Inflammatory macrophage treated with lipopolysaccharide for 1 hour (primary cell): ENCODE measurements at places on chromosomes 3 and 15.

- no peak for DNase-seq
Observed at GRCh38 chr3:146431240-146431639, 38.1 kb downstream of the PLSCR2 start.

DNA sequence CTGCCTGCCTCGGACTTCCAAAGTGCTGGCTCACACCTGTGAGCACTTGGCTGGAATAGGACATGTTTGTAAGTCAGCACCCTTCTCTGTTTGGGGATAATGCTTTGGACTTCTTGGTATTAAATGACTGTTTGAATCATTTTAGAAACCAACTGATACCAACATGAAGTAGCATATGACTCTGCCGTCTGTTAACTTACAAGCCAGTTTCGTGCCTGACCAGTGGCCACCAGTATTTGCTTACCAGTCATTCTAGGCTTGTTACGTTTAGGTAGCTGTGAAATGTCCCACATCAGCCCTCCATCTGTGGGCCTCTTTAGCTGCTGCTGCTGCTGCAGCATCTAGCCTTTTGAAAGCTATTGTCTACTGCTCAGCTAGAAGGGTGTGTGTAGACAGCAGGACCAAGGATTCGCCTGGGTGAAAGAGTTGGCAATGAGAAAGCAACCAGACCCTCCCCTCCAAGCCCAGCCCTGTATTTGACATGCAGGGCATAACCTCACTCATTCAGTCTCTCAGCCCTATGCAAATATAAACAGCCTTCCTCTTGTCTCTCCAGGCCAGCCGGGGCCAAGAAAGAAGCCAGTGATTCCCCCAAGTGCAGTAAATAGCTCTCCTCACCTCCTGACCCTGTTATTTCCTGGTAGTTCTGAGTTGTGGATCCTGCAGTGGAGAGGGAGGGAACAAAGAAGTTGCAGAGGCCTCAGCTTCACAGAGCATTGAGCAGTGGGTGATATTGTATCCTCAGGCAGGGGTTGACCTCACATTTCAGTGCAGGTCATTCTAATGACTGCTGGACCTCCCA, 51.0 kb downstream of the NKIRAS1 start:
- DNase-seq = no peak

DNA sequence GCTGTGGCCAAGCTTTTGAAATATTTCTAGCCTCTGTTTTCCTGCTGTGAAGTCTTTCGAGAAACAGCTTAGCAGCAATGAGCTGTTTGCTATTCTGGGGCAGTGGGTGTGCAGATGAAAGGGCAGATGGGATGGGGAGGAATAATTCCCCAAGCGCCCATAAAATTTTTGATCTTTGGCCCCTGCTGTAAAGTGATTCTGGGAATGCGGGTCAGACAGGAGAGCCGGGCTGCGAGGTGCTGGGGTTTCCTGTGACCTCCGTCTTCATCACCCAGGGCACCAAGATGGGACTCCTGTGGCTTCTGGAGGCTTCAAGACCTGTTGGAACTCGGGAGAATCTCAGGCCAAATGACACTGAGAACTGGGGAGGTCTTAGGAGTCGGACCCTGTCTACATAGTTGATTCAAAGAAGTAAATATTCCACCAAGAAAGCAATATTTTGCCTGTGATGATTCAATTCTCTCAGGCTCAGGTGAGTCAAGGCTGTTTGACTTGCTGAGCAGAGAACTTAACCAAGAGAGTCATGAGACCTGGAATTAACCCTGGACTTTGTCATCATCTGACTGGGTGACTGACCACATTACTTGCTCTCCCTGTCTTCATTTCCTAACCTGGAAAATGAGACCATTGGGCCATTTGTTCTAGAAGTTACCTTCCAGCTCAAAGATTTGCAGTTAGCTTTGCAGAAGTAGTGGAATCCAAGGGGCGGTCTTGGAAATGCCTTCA, 86.4 kb downstream of the POLR2M start:
- DNase-seq = no peak

GRCh38 chr3:54427501-54427900, 305.1 kb downstream of the CACNA2D3 start:
- DNase-seq = no peak

- no peak for DNase-seq
Observed at GRCh38 chr3:64174328-64174727, 50.9 kb downstream of the PRICKLE2 start.

DNA sequence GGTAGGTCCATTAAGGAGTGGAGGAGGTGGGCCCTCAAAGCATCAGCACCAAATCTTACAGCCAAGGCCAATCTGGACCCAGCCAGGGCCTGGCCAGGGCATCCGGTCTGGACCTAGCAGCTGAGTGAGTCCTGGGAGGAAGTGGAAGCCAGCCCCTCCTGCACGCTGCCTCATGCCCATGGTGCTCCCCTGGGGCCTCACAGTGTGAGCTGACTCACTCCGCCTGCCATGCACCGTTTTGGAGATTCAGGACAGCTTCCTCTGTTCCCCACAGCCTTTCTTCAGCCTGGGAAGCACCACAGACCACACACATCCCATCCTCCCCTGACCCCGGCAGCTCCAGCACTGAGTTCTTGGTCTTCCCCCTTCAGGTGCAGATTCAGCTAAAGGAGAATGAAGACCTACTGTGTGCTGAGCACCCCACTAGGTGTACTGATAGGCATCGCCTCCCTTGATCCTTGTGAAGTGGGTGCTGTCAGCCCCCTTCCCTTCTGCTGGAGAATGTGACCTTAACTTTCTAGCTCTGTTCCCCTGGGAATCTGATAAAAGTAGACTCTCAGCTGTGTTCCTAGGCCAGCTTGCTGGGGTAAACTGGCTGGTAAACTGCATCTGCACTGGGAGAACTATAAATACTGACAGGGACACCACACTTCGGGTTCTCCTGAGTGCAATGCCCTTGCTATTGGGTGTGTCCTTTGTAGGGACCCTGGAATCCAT, 36.8 kb upstream of the SEC13 start:
- DNase-seq = peak; percentile 39

- DNase-seq = no peak
Observed at GRCh38 chr3:9666704-9667445, 17.6 kb downstream of the MTMR14 start.

- no peak for DNase-seq
Observed at GRCh38 chr3:151228666-151229040, 25.6 kb upstream of the GPR171 start.

DNA sequence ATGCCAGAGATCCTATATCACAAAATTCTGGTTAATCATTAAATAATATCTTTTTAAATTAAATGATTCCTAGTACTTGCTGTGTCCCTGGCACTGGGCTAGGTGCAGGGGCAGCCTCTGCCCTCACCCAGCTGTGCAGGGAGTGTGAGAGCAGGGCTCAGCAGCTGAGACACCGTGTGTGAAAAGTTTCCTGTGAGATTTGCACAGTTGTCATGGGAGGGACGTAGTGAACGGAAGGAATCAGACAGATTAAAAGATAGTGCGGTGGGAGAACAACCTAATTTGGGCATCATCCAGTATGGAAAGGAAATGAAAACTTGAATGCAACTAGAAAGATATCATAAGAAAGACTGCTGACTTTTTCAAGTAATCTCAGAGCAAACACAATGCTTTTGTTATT, 204.1 kb downstream of the SSR3 start:
- no peak for DNase-seq

DNA sequence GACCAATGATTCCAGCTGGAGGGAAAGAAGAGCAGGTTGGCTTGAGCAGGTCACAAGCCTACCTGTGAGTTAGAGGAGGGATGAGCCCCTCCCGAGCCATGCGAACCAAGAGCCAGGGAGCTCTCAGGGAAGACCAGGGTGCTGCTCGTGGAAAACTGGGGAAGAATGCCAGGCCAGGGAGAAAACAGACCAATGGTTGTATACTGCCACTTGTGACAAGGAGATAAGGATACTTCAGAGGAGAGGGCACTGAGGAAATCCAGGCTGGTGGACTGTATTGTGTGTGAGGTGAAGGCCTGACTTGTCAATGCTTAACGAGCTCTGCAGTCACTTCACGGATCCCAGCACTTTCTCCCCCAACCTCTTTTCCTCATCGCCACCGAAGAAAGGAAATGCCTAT, 177.7 kb downstream of the SSR3 start:
- no peak for DNase-seq

- DNase-seq = no peak
Observed at GRCh38 chr15:74454764-74455500, 6.0 kb downstream of the UBL7 start.

GRCh38 chr3:196642434-196642833, 2.9 kb downstream of the NRROS start:
- DNase-seq = no peak

GRCh38 chr3:63343674-63344073, 65.6 kb downstream of the SYNPR start:
- DNase-seq = peak; percentile 65

DNA sequence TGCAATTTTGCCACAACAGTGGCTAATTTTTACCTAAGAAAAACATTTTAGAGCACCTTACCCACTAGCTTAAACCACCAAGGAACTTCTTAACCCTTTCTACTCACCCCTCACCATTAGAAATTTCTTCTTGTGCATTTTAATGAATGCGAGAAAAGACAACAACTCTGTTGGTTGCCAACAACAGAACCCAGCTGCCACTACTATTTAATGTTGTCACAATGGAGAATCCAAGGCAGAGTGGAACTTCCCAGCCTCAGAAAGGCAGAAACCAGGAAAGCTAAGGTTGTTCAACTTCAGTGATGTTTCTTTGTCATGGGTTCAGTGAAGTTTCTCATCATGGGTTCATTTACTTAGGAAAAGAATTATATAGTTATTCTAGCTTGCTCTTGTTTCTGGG, 325.2 kb upstream of the ARL6 start:
- no peak for DNase-seq

GRCh38 chr3:191492601-191493000, 31.6 kb downstream of the PYDC2 start:
- no peak for DNase-seq

GRCh38 chr3:73324203-73325155, 263.0 kb downstream of the EBLN2 start:
- DNase-seq = no peak

- no peak for DNase-seq
Observed at GRCh38 chr3:9091486-9092235, 128.4 kb upstream of the RAD18 start.

DNA sequence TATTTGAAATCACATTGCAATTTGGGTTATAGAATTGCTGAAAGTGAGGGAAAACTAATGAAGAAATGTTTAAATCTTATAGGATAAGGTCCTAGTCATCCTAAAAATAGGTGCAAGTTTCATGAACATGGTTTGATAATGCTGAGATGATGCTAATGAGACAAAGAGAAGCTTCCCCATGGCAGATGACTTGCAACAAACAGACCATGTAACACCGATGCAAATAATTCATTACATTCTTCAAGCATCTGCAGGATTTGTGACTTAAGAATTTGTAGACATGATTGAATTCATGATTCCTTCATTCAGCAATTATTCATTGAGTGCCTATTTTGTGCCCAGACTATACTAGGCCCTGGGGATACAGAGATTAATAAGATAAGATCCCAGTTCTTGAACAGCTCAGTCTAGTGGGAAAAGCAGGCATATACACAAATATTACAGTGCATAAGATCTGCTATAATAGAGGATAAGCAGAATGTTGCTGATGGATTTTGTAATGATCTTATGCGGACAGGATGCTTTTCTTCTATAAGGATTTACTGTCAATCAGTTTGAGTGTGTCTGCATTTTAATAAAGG, 367.9 kb upstream of the GBE1 start:
- DNase-seq = no peak

DNA sequence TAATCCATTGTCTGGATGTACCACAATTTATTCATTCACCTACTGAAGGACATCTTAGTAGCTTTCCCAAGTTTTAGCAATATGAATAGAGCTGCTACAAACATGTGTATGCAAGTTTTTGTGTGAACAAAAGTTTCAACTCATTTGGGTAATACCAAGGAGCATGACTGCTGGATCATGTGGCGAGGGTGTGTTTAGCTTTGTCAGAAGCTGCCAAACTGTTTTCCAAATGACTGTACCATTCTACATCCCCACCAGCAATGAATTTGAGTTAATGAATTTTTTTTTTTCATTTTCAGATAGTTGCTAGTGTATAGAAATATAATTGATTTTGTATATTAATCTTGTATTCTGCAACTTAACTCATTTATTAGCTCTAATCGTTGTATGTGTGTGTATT, 20.0 kb upstream of the ELP6 start:
- no peak for DNase-seq

- DNase-seq = no peak
Observed at GRCh38 chr3:1528621-1529020, 435.8 kb downstream of the CNTN6 start.

GRCh38 chr3:158836312-158836711, 34.5 kb downstream of the MFSD1 start:
- no peak for DNase-seq

GRCh38 chr3:1131166-1131565, 38.3 kb downstream of the CNTN6 start:
- DNase-seq = no peak

DNA sequence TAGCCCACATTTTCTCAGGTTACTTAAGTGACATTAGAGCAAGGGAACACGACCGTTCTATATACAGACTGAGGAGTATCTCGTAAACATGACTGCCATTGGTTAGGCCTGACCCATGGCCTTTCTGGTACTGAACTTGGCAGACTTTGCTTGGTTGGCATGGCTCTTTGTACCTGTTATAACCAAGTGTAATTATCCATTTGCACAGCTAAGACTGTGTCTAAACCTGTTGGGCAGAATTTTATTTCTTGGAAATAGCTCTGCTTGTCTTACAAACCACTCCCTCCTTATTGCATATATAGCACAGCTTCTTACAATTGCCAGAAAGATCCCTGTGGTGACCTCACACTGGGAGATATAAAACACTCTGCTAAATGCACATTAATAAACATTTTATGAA, 106.9 kb downstream of the P2RY1 start:
- no peak for DNase-seq

DNA sequence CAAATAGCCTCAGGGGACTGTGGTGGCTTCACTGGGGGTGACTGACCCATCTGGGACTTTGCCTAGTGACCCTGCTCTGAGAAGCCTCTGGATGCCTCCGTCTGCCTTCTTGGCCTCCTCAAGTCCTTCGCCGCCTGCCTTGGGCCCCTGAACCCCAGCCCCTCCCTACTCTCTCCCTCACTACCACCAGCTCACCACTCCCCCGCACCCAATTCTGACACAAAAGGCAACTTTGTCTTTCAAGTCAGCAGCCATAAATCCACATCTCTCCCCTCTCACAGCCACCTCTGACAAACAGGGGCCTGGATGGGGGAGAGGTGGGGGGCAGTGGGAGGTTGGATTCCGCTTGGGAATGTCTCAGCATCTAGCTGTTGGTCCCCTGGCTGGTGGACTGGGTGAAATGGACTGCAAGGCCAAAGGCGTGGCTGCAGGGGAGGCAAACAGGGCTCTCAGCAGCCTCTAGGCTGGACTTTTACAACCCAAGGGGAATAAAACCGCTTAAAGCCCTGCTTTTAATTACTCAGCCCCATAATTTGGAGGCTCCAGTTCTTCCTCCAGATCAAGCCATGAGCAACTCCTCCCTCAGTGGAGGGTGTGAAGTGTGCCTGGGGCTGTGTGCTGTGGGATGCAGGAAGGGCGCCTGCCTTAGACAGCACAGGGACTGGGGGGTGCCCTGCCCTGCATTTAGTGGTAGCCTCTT, 33.4 kb downstream of the IGDCC3 start:
- DNase-seq = no peak

DNA sequence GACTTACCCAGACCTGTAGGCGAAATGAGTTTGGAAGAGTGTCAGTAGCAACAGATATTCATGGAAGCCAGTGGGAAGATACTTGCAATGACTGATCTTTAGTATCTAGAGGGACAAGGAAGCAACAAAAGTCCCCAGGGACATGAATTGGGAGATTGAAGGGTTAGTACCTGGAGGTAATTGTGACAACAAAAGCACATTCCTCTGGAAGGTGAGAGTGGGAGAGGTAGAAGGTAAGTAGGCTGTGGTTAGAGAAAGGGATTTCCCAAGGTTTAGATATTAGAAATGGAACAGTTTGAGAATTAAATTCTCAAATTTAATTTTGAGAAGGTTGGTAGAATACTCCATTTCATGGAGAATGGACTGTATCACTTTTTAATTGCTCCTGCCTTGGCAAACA, 191.4 kb downstream of the AKAP13 start:
- DNase-seq = no peak
